ENCODE measurements at places on chromosomes 3 and 15.

DNA sequence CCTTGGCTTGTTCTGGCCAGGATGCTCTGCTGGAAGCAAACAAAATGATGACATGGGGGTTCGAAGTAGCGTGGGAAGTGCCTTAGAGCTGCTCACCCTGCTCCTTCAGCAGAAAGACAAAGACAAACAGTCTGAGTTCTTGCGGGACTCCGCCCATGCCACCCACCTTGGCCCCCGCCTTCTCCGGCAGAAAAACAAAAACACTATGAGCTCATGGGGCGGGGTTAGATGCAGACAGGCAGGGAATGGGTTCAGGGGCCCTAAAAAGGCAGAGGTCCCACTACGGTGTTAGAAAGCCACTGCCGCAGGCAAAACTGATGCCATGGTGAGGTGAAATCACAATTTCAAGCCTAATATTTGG, 9.7 kb upstream of the NCKIPSD start:
- no peak for DNase-seq

DNA sequence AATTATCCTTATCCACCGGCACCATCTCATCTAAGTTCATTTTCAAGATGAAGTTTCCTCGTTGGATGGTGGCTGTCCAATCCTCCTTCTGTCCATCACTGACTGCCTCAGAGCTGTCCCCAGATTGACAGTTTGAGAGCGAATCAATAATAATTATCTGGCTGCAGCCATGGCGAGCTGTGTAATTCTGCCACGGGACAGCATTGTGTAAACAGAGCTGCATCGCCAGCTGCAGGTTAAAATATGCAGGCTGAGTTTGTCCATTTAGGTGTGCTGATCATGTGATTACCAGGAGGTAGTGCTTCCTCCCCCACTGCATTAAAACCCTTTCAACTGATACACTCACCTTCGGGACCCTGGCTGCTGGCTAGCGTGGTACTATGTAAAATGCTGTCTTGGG, 461.9 kb upstream of the ONECUT1 start:
- no peak for DNase-seq

DNA sequence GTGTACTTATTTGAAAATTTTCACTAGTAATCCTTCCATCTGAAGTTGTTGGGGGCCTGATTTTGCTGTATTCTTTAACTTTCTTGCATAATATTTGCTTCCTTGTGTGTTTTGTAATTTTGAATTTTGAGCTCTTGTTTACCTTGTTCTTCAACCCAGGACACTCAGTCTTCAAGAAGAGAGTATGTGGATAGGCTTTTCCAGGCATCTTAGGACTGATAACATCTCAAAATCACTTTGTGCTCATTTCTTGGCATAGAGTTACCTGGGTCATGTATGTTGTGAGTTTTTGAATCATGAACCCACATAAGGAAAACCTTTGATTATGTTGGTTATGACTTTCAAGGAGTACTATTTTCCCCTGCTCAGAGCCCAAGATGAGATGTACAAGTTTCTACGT, 13.4 kb downstream of the BTD start:
- DNase-seq: no peak

DNA sequence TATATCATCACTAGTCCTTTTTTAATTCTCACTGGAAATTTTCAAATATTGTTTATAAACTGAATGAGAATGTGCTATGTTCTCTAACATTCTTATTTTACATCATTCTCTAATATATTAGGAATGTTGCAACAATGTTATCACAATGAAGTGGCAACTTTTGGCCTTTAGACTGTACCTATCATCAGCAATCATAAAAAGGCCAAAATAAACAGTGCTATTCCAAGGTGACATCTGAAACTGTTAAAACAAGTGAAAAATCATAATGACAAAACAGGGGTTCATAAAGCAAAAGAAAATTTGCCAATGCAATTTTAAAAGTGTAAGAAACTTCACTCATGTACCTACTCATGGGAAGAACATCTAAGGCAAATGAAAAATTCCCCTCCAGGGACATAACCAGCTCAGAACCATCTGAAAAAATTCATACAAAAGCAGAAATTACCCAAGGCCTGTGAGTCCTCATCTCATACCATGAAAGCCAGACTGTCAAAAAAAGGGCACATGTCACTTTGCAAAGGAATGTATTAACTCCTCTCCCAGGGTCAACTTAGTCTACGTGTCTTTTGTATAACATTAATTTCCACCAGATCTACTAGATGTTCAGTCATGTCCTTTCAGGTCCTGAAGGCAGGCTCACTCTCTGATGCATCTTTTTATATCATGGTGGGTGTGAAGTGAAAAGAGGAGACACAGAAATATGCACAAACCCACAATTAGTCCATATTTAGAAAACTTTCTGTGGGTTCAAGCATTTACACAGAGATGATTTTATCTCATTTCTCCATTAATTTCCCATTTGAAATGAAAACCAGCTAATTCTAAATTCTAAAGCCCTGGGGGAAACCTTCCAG, 211.9 kb downstream of the CBLB start:
- DNase-seq: peak; percentile 35

GRCh38 chr3:61742006-61742405, 180.6 kb downstream of the PTPRG start:
- DNase-seq: no peak

DNA sequence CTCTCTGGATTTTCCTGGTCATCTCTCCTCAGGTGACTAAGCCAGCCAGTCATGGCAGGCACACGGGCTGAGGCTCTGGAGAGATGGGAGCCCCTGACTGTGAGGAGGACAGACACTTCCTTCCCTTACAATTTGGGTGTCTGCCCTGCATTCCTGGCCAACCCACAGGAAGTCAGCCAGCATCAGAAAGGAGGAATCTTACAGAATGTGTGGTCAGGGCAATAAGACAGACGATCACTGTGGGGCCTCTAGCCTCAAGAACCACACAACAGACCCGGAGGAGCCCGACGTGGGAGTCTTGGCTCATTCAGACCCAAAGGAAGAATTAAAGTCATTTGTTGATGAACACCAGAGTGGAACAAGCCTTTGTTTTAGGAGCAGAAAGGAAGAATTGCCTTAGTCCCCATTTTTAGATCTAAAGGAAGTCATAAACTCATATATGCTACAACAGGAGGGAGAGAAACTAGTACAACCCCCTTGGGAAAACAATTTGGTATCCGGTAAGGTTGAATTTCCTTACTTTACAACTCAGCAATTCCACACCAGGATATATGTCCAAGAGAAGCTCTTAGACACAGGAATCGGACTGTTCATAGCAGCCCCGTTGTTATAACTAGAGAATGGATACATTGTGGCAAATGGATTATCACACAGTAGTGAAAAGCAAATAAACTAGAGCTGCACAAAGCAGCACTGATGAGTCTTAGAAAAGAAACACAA, 62.2 kb downstream of the ABTB1 start:
- DNase-seq: peak; percentile 94

GRCh38 chr3:169879845-169880575, 10.3 kb upstream of the LRRC31 start:
- no peak for DNase-seq

GRCh38 chr3:23650371-23651140, 155.2 kb upstream of the UBE2E1 start:
- DNase-seq: peak; percentile 59

- DNase-seq: no peak
Observed at GRCh38 chr3:2583046-2583445, 484.4 kb downstream of the CNTN4 start.

DNA sequence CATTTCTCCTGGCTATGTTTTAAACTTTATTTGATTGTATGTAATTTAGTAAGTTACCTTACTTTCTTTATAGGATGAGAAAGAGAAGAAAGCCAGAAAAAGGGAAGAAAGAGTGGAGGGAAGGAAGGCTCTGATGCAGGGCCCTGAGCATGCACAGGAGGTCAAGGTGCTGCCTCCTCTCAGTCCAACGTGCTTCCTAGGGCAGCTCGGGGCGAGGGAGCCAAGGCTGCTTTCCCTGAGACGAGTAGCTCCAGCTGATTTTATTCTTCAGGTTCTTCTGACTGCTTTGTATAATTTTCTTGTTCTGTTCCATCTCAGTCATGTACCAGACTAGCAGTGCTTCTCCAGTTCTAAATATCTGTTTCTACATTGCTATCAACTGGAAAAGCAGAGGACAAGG, 3.4 kb downstream of the CORO2B start:
- no peak for DNase-seq

DNA sequence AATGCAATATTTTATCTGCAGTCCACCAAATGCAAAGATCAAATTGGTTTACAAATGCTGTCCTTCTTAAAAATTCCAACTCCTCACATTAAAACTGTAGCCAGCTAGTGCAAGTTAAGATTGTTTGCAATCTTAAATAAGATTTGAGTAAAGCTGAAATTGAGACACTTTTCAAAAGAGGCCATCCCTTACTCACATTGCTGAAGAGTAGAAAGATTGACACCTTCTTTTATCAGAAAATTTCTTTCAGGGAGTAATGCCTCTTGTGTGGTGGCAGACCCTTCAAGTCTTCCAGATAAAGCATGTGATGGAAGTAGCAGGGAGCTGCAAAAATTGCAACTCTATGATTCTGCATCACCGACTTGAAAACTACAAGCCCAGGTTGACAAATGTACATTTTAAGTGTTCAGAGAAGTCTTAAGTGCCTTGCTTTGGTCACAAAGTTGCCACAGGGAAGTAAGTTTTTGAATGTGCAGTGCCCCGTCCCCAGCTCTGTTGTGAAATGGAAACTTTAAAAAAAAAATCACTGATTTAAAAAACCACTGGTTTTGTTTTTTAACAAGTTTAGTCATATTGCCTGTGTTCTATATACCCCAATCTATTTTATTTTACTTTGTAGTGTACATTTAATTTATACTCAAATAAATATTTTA, 12.6 kb downstream of the CD86 start:
- DNase-seq: no peak

DNA sequence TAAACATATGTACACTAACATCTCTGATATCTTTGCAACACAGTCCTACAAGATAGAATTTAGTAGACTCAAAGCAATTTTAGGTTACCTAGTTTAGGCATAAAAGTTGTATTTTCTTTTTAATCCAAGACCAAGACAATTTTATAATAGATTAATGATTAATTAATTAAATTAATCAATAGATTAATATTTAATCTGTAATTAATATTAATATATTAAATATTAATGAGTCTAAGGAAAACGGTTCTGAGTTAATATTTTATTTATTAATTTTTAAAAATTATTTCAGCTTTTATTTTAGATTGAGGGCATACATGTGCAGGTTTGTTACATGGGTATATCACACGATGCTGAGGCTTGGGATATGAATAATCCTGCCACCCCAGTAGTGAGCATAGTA, 49.0 kb downstream of the EHHADH start:
- DNase-seq: no peak

DNA sequence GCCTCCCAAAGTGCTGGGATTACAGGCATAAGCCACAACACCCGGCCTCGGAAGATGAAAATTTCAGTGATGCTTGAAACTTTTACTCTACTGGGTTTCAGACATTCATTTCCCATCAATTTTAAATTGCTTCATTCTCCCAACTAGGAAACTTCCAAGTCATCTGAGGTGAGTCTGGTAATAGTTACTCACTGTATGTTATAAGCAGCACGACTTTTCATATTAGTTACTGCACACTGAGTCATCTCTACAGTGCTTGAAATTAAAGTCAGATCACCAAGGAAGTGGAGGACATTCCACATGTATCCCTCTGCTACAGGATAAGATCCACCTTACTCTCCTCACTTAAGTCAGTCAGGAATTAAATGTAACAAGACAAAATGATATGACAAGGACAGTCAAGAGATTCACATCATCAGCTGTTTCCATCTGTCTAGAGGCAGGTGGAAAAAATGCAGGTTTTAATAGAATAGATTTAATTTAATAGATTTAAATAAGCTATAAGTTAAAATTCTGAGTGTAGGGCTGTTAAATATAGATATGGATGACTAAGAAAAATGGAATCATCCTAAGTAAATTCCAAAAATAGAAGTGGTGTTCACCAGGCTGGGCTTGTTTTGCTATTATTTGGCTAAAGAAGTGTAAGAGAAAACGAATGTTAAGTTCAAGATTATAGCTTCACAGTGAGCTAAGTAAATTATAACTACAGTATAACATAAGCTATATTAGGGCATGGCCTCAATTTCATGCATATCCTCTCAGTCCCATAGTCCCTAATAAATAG, 104.4 kb downstream of the TMCO5A start:
- DNase-seq: peak; percentile 68

GRCh38 chr3:20230954-20231353, 44.9 kb upstream of the SGO1 start:
- DNase-seq: no peak

- no peak for DNase-seq
Observed at GRCh38 chr3:151347432-151347831, 18.1 kb upstream of the P2RY13 start.

GRCh38 chr3:184658223-184658928, 53.5 kb downstream of the MAGEF1 start:
- no peak for DNase-seq

- DNase-seq: no peak
Observed at GRCh38 chr3:66706890-66707289, 206.1 kb upstream of the LRIG1 start.

GRCh38 chr15:56760186-56760585, 26.9 kb upstream of the ZNF280D start:
- peak; percentile 42 for DNase-seq

DNA sequence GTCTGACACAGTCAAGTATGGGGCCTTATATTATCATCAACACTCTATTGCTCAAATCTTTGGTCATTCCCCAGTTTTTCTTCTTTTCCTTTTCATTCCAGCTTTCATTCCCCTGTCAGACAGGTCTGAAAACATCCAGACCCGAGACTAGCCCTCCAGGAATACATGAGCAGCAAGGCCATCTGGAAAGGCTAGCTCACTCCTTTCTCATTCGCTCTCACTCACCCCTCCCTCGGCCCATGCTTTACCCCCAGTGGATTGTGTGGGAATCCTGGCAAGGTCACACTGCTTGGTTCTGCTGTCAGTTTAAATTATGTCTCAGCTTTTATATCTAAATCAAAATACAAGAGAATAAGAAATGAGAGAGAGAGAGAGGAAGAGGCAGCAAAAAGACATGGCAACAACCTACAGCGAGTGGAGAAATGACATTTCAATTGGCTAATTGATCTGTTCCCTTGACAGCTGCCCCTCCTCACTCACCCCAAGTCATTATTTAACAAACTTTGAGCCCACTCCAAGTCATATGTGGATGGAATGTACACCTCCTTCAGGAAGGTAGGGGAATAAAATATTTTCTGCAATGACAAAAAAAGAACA, 962.2 kb downstream of the TUSC7 start:
- DNase-seq: no peak

DNA sequence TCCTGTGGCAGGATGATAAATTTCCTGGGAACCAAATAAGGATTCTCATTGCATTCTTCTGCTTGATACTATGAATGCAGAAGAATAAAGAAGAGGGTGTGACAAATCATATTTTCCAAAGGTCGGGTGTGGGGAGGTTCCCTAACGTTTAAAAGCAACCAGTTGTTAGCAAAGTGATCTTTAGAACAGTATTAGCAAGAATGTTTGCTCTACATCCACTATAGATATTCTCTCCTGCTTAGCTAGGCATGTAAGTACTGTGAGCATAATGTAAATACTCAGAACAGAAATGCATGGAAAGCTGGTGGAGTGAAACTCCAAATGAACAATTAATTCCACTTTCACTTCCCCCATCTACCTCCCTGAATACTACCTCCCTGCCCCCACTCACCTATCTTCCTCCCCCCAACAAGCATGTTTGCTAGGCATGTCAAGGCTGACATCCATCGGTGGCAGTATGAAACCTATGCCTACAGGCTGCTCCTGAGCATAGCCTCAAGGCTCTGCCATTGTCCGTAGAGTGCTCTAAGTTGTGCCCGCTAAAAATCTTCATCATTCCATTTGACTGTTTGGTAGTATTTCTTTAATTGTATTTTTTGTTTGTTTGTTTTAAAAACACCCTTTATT, 329.7 kb downstream of the TIGIT start:
- DNase-seq: no peak
